ENCODE measurements at places on chromosomes 4 and X. TPM values are rescaled to one million over a fixed set of nuclear protein-coding genes. Genes with fewer than 3 reads are reported as not detected.
A peak's percentile ranks its signal among the peaks of the same experiment; 100 is the strongest.

DNA sequence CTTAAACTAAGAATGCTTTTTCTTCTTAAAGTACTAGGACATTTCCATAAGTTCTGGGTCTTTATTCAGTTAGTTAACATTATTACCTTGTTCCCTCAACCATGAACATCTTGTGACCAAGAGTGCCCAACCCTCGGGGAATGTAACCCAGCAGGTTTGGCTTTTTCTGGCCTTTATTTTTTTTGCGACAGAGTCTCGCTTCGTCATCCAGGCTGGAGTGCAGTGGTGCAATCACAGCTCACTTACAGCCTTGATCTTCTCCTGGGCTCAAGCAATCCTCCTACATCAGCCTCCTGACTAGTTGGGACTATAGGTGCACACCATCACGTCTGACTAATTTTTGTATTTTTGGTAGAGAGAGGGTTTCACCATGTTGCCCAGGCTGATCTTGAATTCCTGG, 65.1 kb downstream of the USP11 start:
- DNase-seq, result no peak

- no peak for DNase-seq
Measured at GRCh38 chrX:106952988-106953387, 32.8 kb downstream of the CLDN2 start.

Gene WWC2
- total RNA-seq, result 39.4 TPM

DNA sequence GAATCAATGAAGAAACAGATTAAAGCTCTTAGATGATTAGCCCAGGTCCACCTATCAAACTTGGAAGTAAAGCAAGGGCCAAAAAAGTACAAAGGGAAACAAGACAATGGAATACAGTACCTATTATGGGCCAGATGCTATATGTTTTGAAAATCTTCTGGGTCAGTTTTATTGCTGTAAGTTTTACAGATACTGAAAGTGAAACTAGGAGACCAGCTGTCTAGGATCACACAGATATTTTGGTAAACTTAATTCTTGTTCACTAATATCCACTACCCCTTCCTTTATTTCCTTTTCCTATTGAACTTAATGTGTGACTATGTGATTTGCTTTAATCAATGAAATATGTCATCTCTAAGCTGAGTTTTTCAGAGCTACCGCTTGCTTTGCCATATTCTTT, 505.4 kb upstream of the PITX2 start:
- DNase-seq, result no peak

Gene FAM90A26
- not detected for total RNA-seq

- no peak for DNase-seq
Measured at GRCh38 chr4:110742143-110742542, 119.3 kb upstream of the PITX2 start.

- no peak for DNase-seq
Measured at GRCh38 chrX:120653000-120653399, 23.1 kb upstream of the C1GALT1C1 start.

DNA sequence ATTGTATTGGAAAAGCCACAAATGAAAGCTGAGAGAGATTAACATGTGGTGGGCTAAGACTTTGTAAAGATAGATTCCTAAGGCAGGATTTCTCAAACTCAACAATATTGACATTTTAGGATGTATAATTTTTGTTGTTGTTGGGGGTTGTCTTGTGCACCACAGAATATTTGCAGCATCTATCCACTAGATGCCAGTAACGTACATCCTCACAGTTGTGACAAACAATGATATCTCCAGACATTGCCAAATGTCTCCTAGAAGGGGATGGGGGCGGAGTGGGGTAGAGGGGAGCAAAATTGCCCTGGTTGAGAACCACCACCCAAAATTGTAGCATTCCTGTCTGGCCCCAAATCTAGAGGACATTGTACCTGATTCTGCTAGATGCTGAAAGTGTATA, 14.7 kb upstream of the CBR4 start:
- no peak for DNase-seq

DNA sequence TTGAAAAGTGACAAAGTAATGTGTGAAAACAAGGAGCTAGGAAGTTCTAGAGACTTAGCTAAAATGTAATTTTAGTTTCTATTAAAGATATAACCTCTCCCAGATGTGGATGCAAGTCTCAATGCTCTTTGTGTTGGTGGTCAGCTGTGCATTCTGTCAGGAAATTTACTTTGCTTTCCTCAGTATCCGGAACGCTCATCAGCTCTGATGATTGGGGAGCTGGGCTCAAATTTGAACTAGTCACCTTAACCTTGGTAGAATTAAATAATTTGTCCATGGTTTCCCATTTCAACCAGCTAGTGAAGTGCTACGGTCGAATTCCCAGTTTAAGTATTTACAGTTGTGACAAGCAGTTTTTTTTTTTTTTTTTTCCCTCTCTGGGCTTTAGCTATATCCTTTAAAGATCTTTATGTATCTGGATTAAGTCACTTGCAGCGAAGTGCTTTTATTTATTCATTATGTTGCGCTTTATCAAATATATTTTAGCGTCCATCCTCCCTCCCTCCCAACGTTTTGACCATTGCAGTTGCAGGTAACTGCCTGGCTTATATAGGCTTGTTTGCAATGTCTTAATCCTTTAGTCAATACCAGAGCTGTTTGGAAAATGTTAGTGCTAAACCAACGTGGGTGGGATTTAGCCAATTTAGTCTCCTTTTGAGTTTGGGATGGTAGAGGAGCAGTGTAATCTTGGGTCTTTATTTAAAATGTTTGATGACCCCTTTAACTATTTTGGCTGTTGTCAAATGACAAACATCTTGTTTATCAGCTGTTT, 2.1 kb downstream of the OGT start:
- DNase-seq, result no peak

DNA sequence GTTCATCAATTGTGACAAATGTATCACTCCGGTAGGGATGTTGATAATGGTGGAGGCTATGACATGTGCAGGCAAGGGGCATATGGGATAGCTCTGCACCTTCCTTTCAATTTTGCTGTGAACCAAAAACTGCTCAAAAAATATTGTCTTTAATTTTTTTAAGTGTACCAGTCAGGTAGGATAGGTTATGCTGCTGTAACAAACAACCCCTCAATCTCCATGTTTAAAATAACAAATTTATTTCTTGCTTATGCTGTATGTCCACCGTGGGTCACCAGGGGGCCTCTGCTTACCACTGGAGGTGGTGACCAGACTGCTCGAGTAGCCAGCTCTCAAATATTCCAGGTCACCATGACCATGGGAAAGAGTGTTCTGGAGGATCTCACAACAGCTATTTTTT, 23.4 kb upstream of the MSX1 start:
- DNase-seq, result no peak

DNA sequence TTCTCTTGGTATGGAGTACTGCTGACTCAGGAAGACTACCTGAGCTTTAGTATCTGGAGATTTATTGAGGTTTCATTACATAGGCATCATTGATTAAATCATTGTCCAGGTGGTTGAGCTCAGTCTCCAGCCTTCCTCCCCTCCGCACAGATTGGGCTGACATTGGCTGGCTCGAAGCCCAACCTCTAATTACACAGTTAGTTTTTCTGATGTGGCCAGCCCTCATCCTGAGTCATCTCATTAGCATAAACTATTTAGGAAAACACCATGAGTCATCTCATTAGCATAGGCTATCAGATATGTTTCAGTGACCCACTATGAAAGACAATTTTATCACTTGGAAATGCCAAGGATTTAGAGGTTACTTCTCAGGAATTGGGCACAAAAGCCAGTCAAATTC, 93.9 kb upstream of the ANKRD50 start:
- DNase-seq, result peak; percentile 1

- no peak for DNase-seq
Measured at GRCh38 chr4:38980903-38981676, 51.1 kb downstream of the TMEM156 start.

DNA sequence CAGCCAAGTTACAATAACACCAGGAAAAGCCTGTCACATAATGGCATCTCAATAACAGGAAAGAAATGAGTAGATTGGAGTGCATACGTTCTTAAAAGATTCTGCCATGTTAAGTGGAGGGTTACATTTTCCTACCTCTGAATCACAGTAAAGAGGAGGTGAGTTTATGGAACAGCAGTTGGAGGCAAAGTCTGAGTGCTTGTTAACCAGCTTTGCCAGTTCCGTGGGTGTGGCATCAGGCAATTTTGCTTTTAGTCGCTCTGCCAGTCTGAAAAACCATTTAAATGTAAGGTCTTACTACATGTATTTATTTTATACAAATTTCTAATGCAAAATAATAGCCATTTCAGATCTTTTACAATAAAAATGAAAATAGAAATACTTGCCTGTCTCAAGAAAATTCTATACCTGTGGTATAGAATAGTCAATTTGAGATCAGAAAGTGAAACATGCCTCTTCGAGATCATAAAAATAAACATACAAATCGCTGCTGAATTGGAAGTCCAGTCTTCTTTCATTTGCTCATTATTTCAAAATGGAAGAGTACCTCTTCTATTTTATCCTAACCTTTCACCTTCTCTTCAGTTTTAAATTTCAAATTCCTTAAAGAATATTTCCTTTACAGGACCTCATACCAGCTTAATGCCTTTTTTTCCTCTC, 31.4 kb downstream of the GC start:
- DNase-seq, result no peak

Gene PLAC8
- 0.27 TPM for total RNA-seq

- no peak for DNase-seq
Measured at GRCh38 chr4:78342125-78342524, 209.4 kb upstream of the ANXA3 start.

DNA sequence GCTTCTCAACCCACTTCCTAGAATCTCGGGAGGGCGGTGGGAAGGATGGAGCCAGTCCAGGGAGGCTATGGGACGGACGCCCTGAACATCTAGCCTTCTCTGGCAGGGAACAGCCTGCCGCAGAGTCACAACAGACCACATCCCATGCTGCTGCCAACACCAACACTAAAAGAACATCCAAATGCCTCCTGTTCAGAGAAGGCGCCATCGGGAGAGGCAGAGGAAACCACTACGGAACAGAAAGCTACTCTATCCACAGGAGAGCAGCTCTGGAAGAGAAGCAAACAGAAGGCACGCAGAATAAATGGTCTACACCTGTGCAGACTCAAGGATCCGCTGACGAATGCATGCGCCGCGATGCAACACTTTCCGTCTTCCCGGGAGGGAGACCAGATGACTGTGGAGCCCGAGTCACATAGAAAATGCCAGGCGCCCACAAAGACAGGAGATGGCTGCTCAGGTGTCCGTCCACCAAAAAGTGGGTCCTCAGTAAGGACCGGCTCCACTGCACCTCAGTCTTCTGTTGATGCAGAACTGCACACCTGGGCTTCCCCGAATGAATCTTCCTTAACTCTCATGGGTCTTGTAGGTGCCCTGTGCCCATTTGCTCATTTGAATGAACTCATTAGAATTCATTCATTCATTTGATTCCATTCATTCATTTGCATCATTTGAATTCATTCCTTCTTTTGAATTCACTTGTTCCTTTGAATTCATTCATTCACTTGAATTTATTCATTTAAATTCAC, 217.5 kb downstream of the DHRSX start:
- no peak for DNase-seq
